SK-N-MC (cell line): ENCODE measurements at places on chromosomes 13 and 19.
A peak's percentile ranks its signal among the peaks of the same experiment; 100 is the strongest.

DNA sequence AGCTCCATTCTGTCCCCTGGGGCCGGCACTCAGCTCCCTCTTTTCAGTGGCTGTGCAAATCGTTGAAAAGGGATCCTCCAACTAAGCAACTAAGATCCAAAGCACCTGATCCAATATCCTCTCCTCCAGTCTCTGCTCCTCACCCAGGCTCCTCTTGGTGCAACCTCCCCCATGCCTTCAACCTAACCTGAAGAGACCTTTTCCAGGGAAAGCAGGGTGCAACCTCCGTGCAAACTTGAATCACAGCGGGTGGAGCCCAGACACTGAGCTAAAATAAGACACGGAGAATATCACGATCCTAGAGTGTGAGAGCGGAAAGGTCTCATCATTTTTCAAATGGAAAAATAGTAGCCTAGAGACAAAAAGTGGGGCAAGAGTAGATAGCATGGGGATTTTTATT lies 8.3 kb downstream of the CACNG7 start:
- DNase-seq = no peak

DNA sequence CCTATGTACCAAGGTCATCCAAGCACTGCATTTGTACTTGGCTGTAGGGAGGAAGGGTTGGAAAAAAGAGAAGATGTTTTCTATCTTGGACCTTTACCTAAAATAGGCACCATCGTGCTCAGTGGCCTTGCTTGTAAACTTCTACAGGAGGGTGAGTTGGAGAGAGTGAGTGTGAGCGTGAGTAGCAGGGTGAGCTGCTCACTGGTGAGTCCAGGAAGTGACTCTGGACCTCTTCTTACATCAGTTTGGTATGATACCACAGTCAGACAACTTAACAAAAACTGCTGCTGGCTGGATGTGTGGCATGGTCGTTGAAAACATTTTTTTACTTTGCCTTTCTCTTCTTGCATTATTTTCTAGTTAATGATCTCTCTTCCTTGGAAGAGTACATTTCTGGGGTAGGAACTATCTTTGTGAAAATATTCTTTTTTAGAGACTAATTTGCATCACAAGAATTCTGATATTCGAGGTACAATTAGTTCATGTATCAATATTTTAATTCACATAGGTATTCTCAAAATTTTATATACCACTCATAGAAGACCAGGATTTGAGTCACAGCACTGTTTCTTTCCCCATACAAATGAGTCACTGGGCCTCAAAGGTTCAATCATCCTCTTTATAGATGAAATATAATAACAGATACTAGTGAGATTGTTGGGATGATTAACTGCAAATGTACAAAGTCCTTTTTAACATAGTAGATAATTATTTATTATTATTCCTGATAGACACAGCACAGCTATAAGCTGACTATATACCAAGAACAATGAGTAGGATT lies 651 bp downstream of the SERPINE3 start:
- DNase-seq = no peak

DNA sequence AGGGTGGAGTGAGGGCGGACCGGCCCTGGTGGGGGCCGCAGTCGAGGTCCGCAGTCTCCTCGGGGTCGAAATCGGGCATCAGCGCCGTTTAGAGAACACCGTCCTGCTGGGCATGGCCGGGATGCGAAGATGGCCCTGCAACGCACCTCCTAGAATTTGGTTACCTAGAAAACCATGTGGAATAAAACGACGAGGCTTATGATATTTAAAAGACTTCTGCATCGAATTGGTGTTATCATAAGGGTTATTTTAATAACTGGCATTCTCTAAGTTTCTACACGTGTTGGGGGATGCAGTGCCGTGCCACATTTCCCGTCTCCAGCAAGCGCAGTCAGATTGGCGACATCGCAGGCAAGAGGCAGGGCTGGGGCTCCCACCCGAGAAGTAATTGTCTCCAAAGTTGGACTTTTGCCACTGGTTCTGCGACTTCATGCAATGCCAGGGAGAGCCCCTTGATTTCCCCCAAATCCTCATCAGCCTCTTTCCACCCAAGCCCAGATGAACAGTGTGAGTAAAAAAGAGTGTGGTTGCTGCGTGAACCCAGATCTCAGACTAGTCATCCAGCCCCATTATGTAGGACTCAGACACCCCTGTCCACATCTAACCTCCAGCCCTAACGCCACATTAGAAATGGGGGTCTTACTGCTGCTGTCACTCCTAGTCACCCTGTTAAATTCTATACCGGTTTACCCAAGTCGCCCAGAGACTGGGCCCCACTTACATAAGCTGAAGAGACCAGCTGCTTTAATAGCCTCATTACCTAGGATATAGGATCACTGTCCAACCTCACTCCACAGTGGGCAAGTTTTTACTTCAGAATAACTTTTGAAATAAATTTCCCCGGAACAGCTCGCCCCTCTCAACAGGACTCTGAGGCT lies 571 bp upstream of the DHRS12 start:
- no peak for DNase-seq

- DNase-seq = no peak
Observed at GRCh38 chr13:53920916-53921315, 892.3 kb downstream of the OLFM4 start.

DNA sequence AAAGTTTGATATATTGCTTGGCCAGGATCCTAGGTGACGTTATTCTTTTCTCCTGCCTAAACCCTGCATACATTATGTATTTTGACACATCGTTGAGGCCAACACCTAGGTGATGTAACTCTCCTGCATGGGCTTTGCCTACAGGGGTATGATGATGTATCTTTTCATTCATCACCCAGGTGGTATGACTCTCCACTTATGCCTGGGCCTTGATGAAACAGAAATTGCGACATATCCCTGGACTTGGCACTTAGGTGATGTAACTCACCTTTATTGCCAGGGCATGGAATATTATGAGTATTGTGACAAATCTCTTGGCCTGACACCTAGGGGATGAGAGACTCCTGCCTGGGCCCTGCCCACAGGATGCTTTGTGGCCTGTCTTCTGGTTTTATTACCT lies 18.5 kb upstream of the ZNF681 start:
- DNase-seq = no peak

- no peak for DNase-seq
Observed at GRCh38 chr19:33345163-33345562, 28.3 kb upstream of the CEBPG start.

DNA sequence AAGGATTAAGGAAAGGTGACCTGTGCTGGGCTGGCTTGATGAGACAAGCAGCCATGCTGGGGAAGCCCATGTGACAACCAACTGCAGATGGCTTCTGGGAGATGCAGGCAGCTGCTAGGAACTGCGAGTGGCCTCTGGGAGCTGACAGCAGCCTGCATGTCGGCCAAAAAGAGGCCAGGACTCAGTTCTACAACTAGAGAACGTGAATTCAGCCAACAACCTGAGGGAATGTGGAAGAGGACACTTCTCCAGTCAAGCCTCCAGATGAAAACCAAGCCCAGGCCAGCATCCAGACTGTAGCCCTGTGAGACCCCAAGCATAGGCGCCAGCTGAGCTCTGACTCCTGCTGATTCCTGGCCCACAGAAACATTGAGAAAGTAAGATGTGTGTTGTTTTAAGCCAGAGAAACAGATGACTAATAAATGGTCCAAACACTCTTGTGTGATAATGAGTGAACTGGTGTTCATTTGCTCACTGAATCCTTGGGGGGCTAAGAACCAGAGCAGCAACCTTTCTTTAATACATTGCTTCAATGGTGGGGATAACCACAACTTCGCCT lies 45.0 kb downstream of the SLC7A1 start:
- DNase-seq = peak; percentile 60

GRCh38 chr19:50214699-50215543 lies 11.5 kb downstream of the MYH14 start:
- no peak for DNase-seq

DNA sequence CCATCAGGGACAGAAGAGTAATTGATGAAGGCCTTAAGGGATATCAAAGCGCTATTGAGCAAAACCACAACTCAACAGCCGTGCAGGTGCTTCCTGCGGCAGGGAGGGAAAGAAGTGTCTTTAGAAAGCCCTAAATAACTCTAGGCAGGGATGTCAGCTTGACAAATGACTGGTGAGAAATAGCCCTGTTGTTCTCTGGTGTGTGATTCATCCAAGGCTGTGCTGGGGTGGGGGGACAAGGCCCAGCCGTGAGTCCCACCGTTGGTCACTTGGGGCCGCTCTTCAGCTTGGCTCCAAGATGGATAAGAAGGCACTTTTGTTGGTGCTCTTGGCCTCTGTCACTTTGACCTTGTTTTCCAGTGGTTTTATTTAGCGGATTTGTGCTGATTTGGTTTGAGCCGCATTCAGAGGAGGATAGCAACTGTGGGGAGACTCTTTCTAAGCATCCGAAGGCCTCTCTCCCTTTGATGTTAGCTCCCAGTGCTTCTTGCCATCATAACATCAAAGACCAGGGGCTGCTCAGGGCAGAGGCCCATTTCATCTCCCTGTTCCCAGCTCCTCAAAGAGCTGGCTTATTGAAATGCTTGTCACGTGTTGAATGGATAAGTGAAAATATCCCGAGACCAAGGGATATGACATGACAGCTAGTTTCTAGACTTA lies 130.3 kb upstream of the SERP2 start:
- DNase-seq = no peak

DNA sequence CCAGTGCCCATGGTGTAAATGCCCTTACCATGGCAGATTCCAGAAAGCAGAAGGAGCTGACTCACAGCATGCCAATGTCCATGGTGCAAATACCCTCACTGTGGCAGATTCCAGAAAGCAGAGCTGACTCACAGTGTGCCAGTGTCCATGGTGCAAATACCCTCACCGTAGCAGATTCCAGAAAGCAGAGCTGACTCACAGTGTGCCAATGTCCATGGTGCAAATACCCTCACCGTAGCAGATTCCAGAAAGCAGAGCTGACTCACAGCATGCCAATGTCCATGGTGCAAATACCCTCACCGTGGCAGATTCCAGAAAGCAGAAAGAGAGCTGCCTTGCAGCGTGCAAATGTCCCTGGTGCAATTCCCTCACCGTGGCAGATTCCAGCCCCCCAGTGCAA lies 163.8 kb upstream of the SOX1 start:
- DNase-seq = no peak

DNA sequence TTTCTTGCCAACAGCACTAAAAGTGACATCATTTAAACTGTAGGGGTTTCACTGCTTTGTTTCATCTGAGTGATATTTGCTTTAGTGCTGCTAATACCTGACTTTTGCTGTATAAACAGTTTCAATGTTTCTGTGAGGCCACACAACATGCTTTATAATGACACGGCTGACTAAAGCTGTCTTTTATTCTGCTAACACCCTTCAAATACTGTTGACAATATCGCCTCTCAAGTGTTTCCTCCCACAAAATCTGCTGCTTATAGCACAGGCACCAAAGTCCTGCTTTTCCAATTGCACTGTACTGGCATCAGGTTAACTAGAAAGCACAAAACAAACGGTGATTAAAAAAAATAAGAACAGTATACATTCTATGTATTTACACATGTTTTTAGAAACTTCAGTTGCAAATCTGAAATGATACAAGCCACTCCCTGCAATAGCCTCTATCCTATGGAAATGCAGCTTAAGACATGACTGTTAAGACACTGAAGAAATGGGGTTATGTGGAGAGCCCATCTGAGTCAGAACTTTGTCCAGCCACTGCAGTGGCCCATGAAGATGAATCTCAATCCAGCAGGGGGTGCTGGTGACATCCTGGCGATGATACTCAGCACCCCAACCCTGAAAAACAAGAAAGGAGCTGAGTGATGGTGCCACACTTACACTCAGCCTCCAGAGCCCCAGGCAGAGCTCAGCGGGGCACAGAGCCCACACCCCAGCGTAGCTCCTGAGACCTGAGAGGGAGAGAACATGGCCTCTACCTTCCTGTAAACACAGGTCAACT lies 29.4 kb downstream of the RFXAP start:
- DNase-seq = no peak

GRCh38 chr19:18443406-18443805 lies 5.5 kb upstream of the ISYNA1 start:
- DNase-seq = no peak

- DNase-seq = no peak
Observed at GRCh38 chr13:38967446-38967845, 23.2 kb downstream of the STOML3 start.
